Ureter (tissue), 1 donor: ENCODE measurements at places on chromosomes 4 and X. TPM values are rescaled to one million over a fixed set of nuclear protein-coding genes. Genes with fewer than 3 reads are reported as not detected.

The ZNF630 gene
- total RNA-seq: 5.4 TPM

The SULT1E1 gene
- total RNA-seq: 6.0 TPM

GRCh38 chrX:26138274-26138673, at the start of gene MAGEB18:
TSS of gene MAGEB18 (plus strand) at chrX:26138343. CDS start at chrX:26138986, 643 bp downstream.
- no peak for DNase-seq

GRCh38 chrX:17860811-17861488, at the start of gene RAI2:
TSS of gene RAI2 (minus strand) at chrX:17861298. CDS start at chrX:17802010, 59,288 bp downstream.
- DNase-seq: peak; percentile 54

GRCh38 chr4:40065010-40065409, 8.4 kb downstream of the N4BP2 start:
- no peak for DNase-seq

The MAGEA1 gene
- total RNA-seq: not detected

DNA sequence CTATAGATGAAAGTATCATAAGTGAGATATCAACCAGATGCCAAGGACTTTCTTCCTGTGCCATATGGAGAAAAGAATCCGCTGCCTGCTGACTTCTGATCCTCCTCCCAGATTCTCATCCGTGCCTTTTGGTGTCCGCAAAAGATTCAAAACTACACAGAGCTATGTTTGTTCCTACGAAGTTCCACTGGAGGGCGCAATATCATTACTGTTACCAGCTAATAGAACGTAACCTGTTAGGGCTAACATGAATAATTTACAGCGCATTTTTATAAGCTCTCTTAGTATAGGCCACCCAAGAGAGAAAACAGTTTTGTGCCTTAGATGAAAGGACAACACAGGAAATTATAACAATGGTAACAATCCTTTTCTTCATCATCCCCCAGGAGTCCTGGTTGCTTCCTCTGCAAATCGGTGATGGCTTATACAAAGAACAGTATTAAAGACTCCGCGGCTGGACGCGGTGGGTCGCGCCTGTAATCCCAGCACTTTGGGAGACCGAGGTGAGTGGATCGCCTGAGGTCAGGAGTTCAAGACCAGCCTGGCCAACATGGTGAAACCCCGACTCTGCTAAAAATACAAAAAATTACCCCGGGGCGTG, 22.8 kb upstream of the CENPVL3 start:
- no peak for DNase-seq

DNA sequence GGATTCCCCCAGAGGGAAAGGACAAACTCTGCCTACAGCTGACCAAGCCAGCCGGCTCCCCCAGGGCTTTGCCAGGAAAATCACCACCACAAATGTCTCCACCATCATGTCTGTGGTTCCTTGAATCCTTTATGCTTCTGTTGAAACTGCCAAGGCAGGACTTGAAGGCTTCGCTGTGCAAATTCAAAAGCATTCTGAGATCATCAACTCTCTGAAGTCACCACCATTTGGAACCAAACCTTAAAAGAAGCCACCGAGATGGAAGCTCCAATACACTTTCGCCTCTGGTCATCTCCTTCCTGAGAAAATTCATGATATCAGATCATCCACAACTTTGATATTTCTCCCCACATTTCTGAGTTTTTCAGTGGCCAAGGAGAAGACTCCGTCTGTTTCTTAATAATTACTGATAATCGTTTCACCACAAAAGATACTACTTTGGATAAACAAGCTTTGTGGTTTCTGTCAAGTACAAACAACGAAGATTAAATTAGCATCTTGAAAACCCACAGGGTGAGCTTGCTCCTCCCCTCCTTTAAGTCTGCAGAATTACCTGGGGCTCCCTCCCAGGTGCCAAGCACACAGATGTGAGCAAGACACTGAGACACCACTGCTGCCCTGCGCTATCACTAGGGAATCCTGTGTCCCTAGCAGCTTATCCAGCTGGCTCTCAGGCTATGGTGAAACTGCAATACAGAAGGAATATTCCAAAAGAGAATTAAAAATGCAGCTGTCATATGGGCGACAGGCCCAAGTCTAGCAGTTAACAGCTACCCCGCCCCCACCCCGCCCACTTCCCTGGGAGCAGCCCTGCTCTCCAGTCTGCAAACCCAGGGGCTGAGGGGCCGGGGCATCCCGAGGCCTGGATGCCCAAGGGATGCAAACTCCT, 125.0 kb upstream of the TBL1X start:
- peak; percentile 47 for DNase-seq
